ENCODE measurements at places on chromosomes 4 and X.
A peak's percentile ranks its signal among the peaks of the same experiment; 100 is the strongest.

- DNase-seq, result no peak
Observed at GRCh38 chrX:46649421-46650260, 76.1 kb downstream of the CHST7 start.

- no peak for DNase-seq
Observed at GRCh38 chrX:10083809-10084208, 73.0 kb upstream of the CLCN4 start.

- no peak for DNase-seq
Observed at GRCh38 chrX:19708683-19709082, 178.7 kb downstream of the SH3KBP1 start.

DNA sequence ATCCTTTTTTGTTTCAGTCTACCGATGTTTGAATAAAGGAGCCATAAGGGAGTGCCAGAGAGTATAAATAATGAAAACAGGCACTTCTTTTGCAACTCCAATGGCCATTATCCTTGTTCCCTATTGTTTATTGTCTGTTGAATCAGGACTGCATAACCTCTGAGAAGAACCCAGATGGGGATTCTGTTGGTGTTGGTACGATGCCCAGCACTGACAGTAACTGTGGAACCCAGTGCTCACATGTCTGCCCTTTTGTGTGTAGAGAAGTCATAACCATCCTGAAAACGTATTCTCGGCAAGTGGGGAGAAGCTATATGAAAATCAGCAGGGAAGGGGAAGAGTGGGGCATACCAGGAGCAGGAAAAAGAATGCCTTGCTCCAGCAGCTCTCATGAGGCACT is 195.1 kb upstream of the EDNRA start:
- DNase-seq, result no peak

GRCh38 chr4:7960017-7960789 is 20.5 kb upstream of the AFAP1 start:
- peak; percentile 66 for DNase-seq

DNA sequence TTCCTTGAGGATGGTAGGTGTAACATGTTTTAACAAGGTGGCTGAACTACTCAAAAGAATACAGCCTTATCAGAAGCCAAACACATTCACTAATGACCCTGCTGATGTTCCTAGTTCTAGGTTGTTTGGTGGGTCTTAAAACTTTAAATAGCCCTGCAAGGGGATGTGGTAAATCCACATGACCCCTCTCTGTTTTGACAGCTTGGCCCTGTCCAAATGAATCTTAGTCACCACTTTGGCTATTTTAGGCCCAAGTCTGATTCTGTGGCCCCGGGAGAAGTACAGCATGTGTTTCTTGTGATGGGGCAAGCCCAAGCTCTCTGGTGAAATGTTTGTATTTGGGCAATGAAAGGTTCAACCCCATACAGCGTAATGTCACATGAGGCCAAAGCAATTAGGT is 54.5 kb upstream of the GPR34 start:
- no peak for DNase-seq

DNA sequence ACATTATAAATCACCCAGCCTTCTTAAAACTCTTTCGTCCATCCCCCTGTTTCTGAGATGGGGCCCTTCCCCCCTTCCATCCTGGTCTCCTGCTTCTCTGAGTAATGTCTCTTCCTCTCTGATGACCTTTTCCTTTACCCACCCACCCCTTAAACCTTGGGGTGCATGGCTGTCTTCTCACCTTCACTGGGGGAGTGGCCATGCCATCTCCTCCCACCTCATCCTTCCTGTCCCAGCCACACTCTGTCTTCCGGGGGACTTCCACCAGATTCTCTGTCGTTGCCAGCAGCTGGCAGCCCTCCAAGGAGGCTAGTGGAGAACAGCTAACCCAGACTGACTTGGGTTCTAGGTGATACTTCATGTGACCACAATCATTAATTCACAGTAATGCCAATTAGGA is 83.2 kb upstream of the SCML1 start:
- peak; percentile 57 for DNase-seq

GRCh38 chr4:123849495-123849894 is 452.9 kb downstream of the SPRY1 start:
- no peak for DNase-seq

DNA sequence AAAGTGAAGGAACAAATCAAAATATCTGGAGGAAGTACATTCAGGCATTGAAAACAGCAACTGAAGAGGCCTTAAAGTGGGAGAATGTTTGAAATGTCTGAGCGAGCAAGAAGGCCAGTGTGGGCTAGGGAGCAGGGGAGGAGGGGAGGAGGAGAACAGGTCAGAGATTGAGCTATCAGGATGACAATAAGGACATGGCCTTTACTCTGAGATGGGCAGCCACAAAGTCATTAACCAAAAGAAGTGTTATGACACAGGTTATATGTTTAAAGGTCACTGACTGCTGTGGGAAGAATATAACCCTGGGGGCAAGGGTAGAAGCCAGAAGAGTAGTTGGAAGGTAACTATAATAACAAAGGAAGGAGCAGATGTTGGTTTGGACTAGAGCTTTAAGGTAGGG is 315.4 kb downstream of the INPP4B start:
- no peak for DNase-seq
